NCI-H1105 (cell line): ENCODE measurements at places on chromosomes 2 and 18.

GRCh38 chr2:108354136-108354535, 23.6 kb upstream of the SULT1C4 start:
- no peak for DNase-seq

DNA sequence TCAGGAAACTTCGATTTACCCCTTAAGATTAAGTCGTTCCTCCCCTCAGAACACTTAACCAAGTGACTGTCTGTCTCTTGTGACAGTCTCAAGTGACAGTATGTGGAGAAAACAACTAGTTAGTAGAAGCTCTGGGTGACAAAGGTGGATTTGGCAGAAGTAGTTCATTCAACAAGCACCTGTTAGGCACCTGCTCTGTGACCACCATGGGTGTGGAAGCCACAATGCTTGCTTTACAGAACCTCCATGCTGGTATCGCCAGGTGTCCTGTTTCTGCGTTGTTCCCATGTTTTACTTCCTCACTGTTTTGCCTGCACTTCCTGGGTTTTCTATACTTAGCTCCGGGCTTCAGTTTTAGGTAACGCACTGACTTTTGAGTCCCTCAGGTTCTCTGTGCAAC, 337.4 kb upstream of the DCC start:
- no peak for DNase-seq

DNA sequence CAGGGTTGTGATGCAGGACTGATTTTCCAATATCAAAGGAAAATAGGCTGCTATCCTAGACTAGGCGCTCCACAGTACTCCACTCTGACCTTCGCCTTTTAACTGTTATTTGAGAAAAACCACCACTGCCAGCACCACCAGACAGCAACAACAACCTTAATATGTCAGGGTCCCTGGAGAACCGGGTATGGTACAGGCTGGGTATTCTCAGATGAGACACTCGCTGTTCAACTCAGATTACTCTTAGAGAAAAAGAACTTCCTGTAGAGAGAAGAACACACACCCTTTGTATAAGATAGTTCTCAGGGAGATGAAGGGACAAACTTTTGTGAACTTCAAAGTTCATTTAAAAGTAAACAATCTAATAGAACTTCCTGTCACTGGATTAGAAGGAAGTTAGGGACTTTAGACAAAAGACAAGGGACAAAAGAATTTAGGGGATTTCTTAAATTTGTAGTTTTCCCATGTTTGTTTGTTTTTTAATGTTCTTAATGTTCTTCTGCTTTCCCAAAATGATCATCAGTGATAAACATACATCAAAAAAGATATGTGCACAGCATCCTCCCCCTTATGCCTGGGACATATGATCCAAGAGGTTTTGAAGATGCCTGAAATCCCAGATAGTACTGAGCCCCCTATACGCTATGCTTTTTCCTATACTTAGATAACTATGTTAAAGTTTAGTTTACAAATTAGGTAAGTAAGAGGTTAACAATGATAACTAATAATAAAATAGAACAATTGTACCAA, 41.3 kb upstream of the PPP1R1C start:
- DNase-seq: no peak

GRCh38 chr2:231861288-231861931, 64.8 kb downstream of the NPPC start:
- DNase-seq: no peak

DNA sequence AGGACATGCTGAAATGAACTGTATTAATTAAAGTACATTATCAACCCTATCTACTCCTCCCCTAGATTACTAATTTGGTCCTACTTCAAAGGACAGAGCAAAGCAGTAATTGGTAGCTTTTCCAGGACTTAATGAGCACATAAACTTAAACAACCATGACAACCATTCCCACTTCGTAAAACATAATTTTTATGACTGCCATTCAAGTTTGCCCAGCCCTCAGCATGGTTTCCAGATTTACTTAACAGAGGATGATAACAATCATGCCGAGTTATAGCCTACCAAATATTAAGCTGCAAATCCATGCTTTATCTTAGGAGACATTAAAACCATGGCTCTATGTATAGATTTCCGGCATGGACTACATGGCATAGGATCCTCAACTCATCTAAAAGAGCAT, 401.1 kb upstream of the CHAC2 start:
- no peak for DNase-seq

DNA sequence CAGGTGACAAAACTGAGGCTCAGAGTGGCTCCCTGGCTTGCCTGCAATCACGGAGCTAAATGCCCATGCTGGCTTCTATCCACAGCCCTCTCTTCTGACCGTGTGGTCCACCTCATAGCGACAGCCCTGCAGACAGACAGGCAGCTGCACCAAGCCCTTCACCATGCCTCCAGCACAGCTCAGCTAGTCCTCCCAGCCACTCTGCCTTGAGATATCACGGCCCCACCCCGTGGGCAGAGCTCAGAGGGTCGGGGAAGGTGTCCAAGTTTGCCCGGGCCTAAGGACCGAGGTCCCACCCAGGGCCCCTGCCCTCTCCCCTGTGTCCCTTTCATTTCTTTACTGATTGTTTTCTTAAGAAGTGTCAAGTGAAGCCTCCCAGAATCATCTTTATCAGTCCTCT, 128.2 kb upstream of the GLI2 start:
- no peak for DNase-seq

DNA sequence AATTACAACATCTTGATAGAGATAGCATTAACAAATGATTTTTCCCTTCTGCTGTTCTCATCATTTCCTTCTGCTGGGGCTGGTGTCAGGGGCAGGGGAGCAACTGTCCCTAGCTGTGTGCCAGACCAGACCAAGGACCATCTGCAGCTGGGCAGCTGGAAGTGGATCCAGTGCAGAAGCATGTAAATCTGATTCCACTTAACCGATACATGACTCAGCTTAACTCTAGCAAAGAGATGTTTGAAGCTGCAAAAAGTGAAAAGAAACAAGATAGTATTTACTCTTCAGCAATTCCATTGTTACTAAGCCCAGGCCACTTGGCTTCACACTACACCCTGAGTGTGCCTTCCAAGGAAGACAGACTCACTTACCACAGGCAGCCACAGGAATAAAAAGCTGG, 151.1 kb downstream of the GALNT1 start:
- no peak for DNase-seq

DNA sequence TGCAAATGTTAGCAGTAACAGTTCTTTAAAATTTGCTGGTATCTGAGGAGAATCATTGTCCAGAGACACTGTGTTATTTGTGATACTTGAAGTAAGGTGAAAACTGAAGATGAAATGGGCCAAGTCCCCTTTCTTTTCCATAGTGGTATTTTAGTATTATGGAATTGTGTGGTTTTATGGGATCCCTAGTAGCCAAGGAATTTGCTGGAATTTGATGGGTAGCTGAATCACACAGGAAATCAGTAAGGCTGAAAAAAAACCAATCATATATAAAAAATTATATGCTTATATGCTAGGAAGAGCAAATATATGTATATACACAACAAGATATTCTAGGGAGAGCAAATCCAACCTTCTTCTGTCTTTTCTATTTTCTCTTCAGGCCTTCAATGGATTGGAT, 54.2 kb upstream of the TACR1 start:
- no peak for DNase-seq

- DNase-seq: no peak
Observed at GRCh38 chr2:48984922-48985321, 169.4 kb downstream of the FSHR start.

DNA sequence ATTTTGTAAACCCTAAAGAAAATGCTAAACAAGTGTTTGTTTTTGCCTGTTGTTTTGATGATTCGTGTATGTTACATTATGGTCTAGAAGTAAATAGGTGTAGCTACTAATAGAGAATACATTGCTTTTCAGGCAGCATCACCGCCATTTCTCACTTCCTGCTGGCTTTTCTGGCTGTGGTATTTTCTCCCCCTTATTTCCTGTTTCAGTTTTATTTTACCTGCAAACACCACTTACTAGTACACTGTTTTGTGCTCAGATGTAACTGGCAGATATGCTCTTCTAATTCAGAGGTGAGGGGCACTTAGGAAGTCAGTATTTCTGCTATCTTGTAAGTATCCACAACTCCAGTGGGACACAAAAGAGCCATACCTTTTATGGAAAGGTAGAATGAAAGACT, 38.1 kb upstream of the SLC3A1 start:
- no peak for DNase-seq

DNA sequence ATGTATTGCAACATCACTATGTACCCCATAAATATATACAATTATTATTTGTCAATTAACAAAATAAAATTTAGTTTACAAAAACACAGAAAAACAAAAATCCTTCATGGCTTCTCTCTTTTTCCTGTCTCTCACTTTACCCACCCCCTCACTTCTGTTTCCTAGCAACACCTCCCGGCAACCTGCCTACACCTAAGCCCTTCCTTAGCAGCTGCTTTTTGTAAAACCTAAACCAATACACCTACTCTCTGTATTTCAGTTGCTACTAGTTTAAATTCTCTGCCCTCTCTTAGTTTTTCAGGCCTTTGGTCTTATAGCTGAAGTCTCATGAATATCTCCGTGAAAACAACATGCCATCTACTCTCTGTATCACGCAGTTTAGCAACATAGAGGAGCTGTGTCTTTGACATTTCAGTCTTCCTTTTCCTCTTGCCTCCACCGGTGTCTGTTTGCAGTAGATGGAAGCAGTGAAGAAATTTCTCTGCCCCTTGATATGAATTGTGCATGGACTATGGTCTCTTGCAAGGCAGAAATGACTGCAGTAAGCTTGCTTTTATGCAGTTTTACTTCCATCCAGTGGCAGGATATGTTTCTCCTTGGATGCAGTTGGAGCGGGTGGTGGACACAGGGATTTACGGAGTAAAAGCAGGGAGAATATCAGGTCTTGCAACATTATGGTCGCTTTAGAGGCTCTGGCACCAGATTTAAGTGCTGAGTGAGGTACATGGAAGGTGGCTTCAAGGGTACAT, 42.0 kb upstream of the ZDBF2 start:
- DNase-seq: peak; percentile 53

DNA sequence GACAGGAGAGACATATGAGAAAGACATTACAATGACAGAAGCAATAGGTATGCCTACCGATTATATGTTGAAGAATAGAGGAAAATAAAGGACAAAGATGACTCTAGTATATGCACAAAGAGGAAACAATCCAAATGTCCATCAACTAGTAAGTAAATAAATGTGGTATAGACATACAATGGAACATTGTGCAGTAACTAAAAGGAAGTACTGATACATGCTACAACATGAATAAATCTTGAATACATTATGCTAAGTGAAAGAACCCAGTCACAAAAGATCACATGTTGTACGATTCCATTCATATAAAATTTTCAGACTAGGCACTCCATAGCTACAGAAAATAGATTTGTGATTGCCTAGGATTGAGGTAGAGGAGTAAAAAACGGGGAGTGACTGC, 28.5 kb upstream of the PGAP1 start:
- no peak for DNase-seq

DNA sequence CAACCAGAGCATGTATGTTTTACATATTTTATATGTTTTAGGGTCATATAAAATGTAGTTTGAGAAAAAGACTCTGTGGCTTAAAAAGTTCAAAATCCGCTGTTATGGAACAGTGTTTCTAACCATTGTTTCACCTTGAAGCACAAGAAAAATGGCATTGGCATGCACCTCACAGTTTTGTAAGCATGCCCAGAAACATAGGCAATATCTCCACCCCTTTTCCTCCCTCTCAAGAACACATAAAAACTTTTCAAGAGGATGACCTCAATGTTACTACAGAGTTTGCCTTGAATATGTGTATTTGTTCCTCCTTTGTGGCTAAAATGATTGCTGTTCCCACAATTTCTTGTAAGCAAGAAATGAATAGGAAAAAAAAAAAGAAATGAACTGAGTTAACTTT, 29.3 kb upstream of the SLC40A1 start:
- DNase-seq: no peak

GRCh38 chr2:101517758-101518271, 42.9 kb upstream of the RFX8 start:
- no peak for DNase-seq

- DNase-seq: no peak
Observed at GRCh38 chr2:79660557-79660956, 147.7 kb downstream of the CTNNA2 start.

DNA sequence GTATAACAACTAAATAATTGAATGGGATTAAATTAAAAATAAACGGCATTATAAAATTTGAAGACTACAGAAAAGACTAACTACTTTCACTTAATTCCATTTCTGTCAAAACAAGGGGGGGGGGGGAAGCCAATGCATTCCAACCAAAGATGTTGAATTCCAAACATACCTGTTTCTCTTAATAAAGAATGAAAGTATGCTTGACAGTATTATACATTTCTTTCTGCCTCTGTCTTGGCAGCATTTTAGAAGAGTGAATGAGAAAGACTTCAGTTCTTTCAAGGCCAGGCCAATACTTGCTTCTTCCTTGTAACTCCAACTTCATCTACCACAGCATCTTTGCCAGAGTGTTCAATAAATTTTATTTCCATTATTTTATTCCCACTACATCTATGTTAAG, 65.9 kb downstream of the PDE11A start:
- DNase-seq: no peak

DNA sequence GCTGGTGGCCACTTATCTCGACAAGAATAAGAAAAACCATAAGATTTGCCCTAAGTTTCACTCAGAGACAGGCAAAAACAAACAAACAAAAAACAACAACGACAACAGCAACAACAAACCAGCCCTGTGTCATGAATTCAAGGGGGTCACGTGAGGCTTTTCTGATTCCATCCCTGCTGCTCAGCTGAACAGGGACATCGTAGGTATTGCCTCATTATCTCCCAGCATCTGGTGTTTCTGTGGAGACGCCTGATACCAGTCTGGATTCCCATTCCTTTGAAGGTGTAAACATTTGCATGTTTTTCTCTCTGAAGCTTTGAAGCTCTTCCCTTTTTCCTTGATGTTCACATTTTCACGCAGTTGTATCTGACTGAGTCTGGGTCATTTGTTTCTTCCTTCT, 117.4 kb downstream of the KCNF1 start:
- no peak for DNase-seq

DNA sequence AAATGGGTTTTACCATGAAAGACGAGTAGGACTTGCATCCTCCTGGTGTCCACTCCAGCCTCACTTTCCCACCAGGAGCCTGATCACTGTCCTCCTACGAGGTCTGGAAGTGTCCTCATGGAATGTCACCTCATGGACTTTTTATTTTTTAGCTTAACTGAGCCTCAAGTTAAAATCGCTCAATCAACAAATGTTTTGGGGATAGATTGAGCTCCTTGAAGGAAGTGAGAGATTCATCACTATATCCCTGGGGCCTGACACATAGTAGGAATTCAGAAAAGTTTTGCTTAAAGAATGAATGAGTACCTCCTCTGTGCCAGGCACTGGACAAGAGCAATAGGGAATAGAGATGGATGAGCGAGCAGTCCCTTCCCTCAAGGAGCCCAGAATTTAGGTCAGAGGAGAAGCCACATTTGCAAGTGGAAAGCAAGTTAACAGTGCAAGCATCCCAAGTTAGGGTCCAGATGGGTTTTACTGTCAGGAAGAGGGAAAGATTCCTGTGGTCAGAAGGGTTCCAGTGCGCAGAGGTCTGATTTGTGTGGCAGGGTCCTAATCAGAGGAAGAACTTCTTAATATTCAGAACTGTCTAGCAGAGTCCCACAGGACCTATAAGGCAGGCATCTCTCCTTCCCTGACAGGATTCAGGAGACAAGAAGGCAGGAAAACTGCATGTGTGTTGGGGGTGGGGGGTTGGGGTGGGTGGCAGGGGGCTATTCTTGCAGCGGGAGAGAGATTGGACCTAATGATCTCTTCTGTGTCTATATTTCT, 67.0 kb downstream of the MYCN start:
- DNase-seq: no peak

GRCh38 chr2:42184346-42184745, 15.2 kb downstream of the EML4 start:
- no peak for DNase-seq

- DNase-seq: no peak
Observed at GRCh38 chr2:158217593-158217992, 115.9 kb downstream of the UPP2 start.
